Activated CD8-positive, alpha-beta memory T cell treated with anti-CD3 and anti-CD28 coated beads, Interleukin-2, amount 50 U/mL, for 48 hours (primary cell): ENCODE measurements at places on chromosomes 1 and 21.

GRCh38 chr1:24553931-24554330 is 2.0 kb upstream of the NCMAP start:
- no peak for DNase-seq

- DNase-seq: no peak
Measured at GRCh38 chr1:232368821-232369321, 261.1 kb downstream of the SIPA1L2 start.

DNA sequence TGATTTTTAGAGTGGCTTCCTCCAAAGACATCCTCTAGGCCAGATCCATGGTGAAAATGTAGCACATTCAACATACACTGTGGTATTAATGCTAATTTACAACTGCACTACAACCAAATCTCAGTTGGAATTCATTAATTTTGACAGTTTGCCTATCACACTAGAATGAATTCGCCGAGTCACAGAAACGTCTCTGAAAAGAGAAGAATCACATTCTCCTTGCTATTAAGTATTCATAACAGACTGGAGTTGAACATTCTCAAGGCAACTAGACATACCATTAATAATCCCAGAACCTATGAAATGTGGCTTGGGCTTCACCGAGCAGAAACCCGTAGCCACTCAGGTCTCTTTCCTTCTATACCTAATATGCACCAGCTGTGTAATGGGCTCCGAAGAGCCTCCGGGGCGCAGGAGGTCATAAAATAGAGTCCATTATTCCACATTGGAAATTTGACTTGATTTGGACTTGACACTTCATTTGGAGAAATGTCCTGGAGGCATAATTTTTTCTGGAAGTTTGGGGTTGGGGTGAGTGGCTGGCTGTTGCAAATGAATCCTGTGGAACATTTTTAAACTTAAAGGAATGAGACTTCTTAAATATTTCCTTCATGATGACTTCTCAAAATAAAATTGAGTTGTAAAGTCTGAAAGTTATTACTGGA is 117.1 kb downstream of the DSCAM start:
- DNase-seq: no peak

- no peak for DNase-seq
Measured at GRCh38 chr1:11802616-11802972, 3.2 kb downstream of the MTHFR start.

DNA sequence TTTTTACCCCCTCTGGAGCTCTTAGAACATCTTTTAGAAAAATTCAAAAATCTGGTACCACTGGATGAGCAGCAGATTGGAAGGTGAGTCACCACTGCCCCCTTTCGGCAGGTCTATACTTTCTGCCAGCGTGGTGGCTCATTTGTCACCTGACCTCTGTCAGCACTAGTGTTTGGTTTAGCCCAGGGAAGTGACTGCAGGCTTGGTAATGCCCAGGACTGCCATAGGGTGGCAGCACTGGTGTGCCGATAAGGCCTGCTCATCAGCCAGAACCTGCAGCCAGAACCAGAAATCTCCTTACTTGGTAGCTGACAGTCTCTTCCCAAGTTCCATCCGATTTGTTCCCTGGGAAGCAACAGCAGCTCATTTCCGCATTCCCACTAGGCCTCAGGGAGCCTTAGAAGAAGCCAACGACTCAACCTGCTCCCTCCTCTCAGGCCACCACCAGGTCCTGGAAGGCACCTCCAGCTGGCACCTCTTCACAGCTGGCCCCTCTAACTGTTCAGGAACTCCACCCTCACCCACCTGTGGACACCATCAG is 6.8 kb downstream of the SMIM12 start:
- DNase-seq: peak; percentile 90

GRCh38 chr1:43246466-43247213 is 23.1 kb upstream of the TMEM125 start:
- no peak for DNase-seq

DNA sequence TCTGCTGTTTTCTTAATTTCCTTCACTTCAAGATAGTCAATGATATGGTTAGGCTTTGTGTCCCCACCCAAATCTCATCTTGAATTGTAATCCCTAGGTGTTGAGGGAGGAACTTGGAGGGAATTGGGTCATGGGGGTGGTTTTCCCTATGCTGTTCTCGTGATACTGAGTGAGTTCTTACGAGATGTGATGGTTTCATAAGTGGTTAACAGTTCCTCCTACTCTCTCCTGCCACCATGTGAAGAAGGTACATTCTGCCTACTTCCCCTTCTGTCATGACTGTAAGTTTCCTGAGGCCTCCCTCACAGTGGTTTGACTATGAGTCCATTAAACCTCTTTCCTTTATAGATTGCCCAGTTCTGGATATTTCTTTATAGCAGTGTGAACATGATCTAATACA is 74.0 kb upstream of the SAMSN1 start:
- no peak for DNase-seq

GRCh38 chr1:176745945-176746344 is 283.0 kb downstream of the PAPPA2 start:
- DNase-seq: no peak

- DNase-seq: no peak
Measured at GRCh38 chr1:87684713-87685205, 356.1 kb downstream of the LMO4 start.

- no peak for DNase-seq
Measured at GRCh38 chr1:162639718-162640117, 7.5 kb downstream of the DDR2 start.

DNA sequence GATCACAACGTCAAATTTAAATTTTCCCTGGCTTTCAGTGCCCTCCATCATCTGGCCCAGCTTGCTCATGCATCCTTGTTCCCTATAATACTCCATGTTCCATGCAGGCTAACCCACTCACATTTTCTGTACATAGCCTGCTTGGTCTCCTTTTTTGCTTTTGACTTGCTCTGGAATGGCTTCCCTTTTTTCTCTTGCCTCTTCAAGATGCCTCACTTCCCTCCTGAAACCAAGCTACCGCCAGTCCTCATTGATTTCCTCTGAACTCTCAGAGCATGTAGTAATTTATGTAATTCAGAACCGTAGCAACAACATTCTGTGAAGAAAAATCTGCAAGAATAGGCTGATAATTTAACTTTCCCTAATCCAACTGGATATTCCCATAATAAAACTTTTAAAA is 10.3 kb downstream of the CAP1 start:
- DNase-seq: no peak

DNA sequence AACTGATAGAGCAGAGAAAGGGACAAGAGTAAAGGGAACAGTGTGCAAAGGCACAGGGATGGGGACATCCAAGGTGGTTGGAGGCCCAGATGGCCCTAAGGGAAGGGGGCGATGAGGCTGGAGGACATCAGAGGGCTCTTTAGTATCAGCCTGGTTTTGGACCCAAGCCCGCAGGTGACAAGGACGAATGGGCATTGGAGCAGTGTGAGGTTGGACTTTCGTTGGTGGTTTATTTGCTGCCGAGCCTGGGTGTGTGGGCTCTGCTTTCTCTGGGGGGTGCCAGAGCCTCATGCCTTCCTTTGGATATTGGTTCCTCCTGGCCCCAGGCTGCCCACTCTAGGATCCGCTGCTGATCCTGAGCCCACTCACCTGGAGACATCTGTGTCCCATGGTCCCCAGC is 12.1 kb downstream of the FOXO6 start:
- no peak for DNase-seq

DNA sequence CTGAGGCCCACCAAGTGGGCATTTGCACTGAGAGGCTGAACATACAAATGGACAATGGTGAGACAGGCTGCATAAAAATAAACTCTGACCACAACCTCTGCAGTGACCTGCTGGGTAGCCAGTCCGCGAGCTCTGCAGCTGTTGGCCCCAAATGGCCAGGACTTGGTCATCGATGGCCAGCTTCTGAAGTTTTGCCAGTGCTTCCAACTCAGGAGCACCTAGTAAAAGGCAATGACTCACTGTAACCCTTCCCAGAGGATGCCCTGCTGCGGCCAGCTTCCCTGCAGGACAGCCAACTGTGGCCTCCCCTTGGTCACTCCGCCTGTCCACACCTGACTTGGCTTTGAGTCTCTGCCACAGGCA is 185.4 kb downstream of the DYRK1A start:
- DNase-seq: no peak

DNA sequence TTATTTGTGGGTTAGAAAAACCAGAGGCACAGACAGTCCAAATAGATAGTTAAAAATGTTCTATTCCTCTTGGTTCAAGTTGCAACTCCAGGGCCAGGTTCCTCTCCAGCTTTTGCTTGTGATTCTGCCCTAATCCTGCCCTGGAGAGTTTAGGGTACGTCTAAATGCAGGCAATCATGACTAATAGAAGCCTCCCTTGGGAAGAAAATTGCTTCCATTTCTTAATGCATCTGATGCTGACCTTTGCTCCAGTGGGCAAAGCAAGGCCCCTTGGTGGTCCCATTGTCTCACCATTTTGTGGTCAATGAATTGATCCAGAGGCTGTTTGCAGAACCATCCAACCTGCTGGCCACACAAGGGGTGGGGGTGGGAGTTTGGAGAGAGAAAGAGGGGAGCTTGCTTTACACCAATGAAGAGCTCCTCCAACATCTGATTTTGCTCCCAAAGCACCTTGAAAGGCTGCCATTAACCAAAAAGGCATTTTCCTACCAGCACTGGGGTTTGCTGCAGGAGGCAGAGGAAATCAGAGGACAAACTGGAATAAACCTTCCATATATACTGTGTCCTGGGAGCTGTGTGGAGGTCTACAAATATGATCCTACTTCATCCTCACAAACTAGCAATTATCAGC is 31.3 kb downstream of the C8B start:
- DNase-seq: no peak

GRCh38 chr1:206931709-206932108 is 10.0 kb upstream of the FCMR start:
- DNase-seq: no peak

- DNase-seq: no peak
Measured at GRCh38 chr1:245434280-245434679, 279.5 kb downstream of the KIF26B start.

GRCh38 chr1:33634806-33635205 is 162.4 kb downstream of the ZSCAN20 start:
- DNase-seq: no peak

- DNase-seq: no peak
Measured at GRCh38 chr1:209628618-209629299, 23.5 kb downstream of the LAMB3 start.

GRCh38 chr21:25385911-25386474 is 221.3 kb downstream of the MRPL39 start:
- no peak for DNase-seq

GRCh38 chr21:24941316-24942185 is 665.7 kb downstream of the MRPL39 start:
- no peak for DNase-seq

DNA sequence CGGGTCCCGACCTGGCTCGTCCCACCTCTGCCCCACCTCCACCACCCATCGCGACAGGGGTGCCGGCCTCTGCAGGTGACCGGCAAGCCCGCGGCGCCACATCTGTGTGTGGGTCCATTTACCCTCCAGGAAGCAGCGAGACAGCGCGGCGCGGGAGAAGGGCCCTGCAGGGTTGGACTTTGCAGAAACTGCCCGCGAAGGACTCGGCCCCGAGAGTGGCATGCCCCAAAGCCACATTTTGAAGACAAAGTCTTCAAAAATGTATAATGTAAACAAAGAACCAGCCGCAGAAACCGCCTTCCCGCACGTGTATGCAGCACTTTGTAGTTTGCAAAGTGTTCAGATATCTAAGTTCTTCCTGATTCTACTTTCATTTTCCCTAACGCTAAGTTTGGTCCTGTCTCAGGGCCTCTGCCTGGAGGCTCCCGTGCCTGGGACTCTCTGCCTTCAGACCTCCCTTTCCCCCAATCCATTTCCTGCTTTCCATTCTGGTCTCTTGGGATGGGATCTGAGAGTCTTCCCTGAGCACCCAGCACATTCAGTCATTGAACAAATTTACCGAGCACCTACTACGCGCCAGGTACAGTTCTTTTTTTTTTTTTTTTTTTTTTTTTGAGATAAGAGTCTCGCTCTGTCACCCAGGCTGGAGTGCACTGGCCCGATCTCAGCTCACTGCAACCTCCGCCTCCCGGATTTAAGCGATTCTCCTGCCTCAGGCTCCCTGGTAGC is 524 bp upstream of the TMCO4 start:
- DNase-seq: peak; percentile 82

DNA sequence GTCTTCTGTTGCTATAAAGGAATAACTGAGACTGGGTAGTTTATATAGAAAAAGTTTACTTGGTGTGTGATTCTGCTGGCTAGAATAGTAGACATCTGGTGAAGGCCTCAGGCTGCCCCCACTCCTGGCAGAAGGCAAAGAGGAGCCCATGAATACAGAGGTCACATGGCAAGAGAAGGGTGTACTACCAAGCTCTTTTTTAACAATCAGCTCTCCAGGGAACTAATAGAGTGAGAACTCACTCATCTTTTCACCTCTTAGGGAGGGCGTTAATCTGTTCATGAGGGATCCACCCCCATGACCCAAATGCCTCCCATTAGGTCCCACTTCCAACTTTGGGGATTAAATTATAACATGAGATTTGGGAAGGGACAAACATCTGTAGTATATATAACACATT is 9.3 kb downstream of the DTL start:
- DNase-seq: no peak

- DNase-seq: no peak
Measured at GRCh38 chr1:13878021-13878420, 178.0 kb downstream of the PRDM2 start.

DNA sequence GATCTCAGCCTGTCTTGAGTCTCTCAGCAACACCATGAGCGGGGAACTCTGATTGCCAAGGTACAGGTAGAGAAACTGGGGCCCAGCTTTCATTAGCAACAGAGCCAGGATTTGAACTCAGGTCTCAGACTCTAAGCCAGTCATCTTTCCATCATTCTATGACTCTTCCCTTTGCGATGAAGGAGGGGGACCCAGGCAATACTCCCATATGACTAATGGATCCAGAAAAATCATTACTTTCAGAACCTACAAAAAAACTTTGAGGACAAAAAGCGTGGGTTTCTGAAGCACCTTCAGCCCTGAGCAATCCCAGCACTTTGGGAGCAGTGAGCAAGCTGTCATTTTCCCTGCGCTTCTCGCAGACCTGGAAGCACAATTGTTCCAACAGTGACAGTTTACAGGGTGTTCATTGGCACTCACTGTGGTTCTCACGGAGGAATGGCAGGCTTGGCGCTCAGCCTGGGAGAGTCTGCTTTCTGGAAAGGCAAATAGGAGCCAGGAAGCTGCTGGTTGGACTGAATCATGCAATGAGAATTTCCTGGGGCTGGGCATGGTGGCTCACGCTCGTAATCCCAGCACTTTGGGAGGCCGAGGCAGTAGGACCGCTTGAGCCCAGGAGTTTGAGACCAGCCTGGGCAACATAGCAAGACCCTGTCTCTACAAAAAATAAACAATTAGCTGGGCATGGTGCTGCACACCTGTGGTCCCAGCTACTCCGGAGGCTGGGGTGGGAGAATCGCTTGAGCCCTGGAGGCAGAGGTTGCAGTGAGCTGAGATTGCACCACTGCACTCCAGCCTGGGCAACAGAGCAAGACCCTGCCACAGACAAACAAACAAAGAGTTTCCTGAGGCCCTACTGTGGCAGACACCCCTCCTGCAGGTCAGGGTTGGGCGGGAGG is 40.1 kb downstream of the SLC2A7 start:
- DNase-seq: no peak
